ENCODE measurements at places on chromosomes 16 and 17.

- no peak for DNase-seq
Measured at GRCh38 chr16:88883946-88884345, 17.5 kb upstream of the PABPN1L start.

- DNase-seq: no peak
Measured at GRCh38 chr17:82718986-82719685, 2.6 kb downstream of the FN3KRP start.

DNA sequence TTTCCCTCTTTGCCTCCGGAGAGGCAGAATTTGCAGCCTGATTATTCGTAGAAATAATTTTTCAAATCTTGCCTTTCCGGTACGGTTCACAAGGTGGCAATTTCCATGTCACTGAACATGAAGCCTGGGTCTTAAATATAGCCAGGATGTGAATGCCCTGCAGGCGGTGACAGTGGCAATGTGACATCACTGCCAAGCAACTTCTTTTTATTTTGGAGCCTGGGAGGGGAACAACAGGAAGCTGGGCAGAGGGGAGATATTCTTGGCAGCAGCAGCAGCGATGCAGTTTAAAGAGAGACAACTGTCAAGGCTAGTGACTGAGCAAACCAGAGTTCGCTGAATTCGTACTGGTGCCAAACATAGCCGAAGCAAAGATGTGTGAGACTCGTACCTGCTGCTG lies 171.1 kb downstream of the SNX29 start:
- no peak for DNase-seq

- DNase-seq: no peak
Measured at GRCh38 chr16:21186326-21186691, 25.1 kb downstream of the ZP2 start.

DNA sequence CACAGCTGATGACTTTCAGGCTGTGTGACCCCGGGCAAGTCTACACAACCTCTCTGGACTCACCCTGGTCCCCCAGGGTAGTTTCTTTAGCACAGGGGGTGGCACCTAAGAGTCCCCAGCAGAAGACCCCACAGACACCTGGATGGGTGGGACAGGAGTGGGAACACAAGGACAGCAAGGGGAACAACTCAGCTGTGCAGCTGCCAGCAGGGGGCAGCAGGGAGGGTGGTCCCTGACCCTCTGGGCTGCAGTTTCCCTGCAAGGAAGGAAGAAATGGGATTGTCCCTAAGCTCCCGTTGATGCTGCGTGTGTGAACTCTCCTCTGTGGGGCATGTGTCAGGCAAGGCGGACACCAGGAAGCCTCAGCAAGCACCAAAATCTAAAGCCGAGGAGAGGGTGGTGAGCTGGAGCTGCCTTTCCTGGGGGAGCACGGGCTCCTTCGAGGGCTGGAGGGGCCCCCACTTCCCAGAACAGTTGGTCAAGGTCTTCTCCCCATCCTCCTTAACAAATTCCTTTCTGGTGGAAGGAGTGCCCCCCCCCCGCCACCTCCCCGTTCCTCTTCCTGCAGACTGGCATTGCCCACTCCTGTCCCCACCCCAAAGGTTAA lies 24.1 kb upstream of the CDH5 start:
- no peak for DNase-seq

- DNase-seq: no peak
Measured at GRCh38 chr17:65896889-65897288, 295.0 kb downstream of the CEP112 start.

DNA sequence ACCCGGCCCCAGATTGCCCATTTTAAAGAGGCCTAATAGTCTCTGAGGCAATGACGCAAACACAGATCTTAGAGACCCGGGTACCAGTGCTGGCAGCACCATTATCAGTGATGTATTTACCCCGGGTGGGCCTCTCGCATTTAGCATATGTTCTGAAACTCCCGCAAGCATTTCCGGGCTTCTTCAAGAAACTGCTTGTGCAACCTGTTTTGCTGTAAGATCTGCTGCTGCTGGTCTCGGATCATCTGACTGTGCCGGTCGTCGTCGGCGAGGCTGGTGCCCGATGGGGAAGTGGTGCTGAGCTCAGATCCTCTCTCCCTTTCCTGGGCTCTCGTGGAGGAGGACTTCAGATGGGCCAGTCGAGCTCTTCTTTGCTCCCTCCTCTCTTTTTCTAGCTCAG lies 12.5 kb downstream of the CEP295NL start:
- DNase-seq: peak; percentile 46

- DNase-seq: no peak
Measured at GRCh38 chr17:1746975-1747543, 4.4 kb downstream of the SERPINF2 start.

DNA sequence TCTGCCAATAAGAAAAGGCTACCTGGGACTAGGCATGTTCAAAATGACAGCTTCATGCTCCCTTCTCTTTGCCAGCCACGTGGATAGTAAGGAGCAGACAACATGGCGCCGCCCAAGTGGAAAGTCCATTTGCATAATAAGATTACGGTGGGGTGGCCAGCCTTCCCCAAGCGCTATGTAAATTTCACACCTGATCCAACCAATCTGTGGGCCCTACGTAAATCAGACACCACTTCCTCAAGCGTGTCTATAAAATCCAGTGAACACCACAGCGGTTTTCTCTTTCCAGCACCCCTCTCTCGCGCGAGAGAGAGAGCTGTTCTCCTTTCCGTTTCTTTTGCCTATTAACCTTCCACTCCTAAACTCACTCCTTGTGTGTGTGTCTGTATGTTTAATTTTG lies 140.3 kb upstream of the ERCC4 start:
- no peak for DNase-seq

GRCh38 chr17:55163408-55163807 lies 101.4 kb upstream of the HLF start:
- no peak for DNase-seq

DNA sequence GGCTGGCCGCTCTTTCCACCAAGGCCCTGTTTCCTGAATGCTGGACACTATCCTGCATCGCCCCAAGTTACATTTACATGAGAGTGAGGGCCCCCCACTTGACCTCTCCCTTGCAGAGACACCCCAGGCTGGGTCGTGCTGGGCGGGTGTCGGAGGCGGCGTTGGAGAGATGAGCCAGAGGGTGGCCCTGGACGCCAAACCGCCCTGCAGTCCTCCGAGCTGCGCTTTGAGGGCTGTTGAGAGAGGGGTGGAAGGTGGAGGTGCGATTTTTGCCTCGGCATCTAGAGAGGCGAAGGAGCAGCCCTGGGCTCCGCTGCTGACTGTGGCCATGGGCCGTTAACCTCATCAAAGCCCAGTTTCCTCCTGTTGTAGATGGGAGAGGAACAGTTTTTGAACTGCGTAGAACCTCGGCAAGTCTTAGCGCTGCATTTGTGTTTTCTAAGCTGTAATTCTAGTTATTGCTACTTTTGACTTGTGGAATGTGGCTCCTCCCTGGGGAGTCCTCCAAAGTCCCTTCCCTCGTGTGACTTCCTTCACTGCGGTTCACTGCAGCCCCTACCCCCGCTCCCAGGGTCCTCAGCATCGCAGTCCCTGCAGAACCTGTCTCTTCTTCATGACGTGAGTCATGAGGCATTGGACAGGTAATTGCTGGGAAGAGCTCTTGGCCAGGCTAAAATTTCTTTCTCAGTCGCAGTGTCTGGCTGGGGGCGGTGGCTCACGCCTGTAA lies 986 bp upstream of the ELOB start:
- no peak for DNase-seq

GRCh38 chr17:50665838-50666237 lies 31.2 kb downstream of the ABCC3 start:
- no peak for DNase-seq

GRCh38 chr16:89246903-89247733 lies 29.6 kb downstream of the ZNF778 start:
- peak; percentile 90 for DNase-seq

DNA sequence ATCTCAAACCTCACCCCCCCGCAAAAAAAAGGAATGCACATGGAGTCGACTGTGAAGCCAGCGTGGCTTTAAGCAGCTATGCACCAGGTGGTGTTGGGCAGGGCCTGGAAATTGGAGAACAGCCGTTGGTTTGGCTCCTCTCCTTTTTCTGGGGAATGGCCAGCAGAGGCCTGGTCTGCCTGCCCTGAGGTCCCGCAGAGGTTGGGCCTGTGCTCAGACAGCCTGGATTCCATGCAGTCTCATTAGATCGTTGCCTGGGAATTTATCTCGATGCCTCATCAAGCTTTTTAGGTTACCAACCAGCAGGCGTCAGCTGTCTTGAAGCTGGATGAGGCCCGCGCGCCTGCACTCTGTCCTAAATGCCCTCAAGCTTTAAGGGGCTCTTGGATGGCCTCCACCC lies 9.8 kb downstream of the SLC12A3 start:
- DNase-seq: no peak

- DNase-seq: no peak
Measured at GRCh38 chr16:88610909-88611812, 27.2 kb upstream of the IL17C start.

DNA sequence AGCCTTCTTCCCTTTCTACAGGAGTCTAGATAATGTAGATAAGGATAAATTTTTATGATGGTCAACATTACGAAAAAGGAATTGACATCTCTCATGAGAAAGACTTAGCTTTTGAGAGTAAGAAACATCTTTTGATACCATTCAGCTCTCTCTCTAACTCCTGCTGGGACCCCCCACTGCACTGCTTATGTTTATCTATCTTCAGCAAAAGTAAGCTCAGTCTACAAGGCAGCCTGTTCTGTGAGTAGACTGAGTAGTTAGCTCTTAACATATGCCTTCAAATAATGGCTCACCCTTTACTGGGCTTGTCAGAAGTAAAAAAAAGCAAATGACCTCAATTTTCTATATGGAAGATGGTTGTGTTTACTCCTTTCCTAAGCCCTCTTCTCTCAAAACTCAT lies 372.2 kb upstream of the CDH11 start:
- DNase-seq: no peak

GRCh38 chr16:79816081-79816497 lies 215.6 kb upstream of the MAF start:
- DNase-seq: no peak

- DNase-seq: no peak
Measured at GRCh38 chr16:80147026-80147655, 393.7 kb upstream of the DYNLRB2 start.

- peak; percentile 27 for DNase-seq
Measured at GRCh38 chr17:5254903-5255521, 20.4 kb upstream of the SCIMP start.

DNA sequence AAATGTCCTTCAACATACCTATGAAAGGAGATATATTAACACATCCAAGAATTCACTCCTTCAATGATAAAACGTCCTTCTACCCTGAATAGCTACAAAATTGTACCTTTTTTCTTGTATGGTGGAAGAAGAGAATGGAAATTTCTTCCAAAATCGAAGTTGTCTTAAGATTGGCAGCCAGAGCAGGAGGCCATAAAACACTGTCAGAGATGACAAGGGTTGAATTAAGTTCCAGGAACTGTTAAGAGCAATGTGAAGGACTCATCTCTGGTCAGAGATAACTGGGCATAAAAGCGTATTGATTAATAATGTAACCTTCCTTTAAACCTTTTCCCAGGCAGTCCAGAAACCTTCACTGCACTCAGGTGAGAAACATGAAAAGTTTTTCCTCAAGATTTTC lies 12.9 kb upstream of the TOM1L1 start:
- DNase-seq: no peak

DNA sequence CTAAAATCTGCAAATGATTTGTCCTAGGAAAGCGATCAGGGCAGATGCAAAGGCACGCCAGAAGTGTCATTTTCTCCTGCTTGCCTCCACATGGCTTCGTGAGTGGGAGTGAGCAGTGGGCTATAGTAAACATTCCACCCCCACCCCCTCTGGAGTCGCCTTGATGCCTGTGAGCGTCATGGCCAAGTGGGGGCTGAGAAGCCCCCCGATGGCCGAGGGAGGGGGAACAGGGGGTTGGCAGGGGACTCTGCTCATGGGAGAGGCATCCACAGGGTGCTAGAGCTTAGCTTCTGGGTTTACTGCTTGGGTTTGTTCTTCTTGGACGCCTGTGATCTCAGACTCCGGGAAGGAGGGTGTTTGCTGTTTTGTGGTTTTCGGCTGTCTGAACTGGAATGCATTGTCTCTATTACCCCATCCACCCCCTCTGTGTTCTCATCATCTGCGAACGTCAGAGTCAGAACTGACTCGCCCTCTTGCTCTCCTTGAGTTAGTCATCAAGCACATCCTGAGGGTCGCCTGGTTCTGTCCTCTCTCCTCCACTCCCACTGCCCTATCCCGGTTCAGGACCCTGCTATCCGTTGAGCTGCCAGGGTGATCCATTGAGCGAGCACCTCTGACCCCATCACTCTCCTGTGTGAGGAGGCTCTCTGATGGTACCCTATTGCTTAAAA lies 15.4 kb downstream of the TNS4 start:
- no peak for DNase-seq

DNA sequence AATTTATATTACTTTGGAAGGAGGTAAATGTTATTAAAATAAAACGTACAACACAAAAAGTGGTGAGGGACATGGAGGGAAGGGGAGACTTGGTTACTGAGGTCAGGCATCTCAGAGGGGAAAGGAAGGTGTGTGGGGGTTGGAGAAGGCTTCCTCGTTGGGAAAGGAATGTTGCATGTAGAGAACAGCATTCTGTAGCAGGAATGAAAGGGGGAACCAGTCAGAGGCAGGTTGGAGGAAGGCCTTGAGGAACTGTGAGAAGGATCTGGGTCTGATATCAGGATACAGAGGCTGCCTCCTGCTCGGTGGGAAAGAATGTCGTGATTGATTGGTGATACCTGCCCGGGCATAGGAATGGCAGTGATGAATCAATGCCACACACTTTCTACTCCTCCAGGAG lies 103.3 kb upstream of the ZFHX3 start:
- no peak for DNase-seq

- no peak for DNase-seq
Measured at GRCh38 chr17:45871718-45872117, 22.6 kb upstream of the MAPT start.

DNA sequence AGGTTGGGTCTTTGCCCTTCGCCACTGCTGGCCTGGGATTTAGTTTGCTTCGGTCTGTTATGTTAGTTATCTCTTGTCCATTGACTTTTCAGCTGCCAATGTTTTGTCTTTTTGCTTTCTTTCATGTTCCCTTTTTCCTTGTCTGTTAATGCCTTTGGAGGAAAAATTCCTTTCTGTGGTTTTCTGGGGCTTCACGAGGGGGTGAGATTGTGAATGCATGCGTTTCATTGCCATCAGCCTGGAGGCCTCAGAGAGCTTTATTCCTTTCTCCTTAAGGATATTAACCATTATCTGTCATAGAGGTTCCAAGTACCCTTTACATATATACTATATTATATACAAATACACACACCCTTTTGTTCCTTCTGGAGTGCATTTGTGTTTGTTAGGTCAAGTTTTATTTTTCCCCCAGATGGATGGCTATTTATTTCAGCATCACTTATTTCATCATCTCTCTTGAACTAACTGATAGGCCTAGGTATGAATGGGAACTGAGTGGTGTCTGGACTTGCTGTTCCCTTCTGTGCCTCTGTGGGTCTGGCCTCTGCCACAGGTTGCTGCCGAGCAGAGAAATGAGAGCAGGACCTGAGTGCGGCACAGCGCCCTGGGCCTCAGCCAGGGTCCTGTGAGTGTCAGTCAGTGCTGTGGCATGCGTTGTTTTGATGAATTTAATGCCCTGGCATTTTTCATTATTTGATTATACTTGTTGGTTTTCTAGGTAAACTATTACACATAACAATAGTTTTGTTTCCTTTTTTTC lies 193.4 kb downstream of the LGALS9B start:
- no peak for DNase-seq
